Osteoblast (primary cell): ENCODE measurements at places on chromosomes 4 and X. TPM values are rescaled to one million over a fixed set of nuclear protein-coding genes. Genes with fewer than 3 reads are reported as not detected.

The ASB11 gene
- not detected in 2 replicates for total RNA-seq

The POU4F2 gene
- total RNA-seq: not detected in 2 replicates

The BBS12 gene
- 9.4 and 10.6 TPM in 2 replicates for total RNA-seq

The SSX1 gene
- total RNA-seq: not detected in 2 replicates

The CPZ gene
- total RNA-seq: 21.2 and 44.5 TPM in 2 replicates

The TMPRSS11D gene
- not detected in 2 replicates for total RNA-seq

The COL25A1 gene
- total RNA-seq: 1.2 and 1.4 TPM in 2 replicates

The ATP1B4 gene
- total RNA-seq: not detected in 2 replicates

The MAOA gene
- 4.1 and 5.8 TPM in 2 replicates for total RNA-seq

The PDGFRA gene
- total RNA-seq: 316 and 373 TPM in 2 replicates

The PI4K2B gene
- total RNA-seq: 20.3 TPM in 2 replicates

The SERTM2 gene
- total RNA-seq: under 0.01 TPM in 1 of 2 replicates, not detected in the other

The POF1B gene
- total RNA-seq: not detected in 2 replicates

The MAGEA11 gene
- not detected in 2 replicates for total RNA-seq

The TCEAL8 gene
- 130 and 136 TPM in 2 replicates for total RNA-seq

The DCAF4L1 gene
- total RNA-seq: under 0.01 TPM in 2 replicates

The C4orf54 gene
- under 0.01 TPM in 1 of 2 replicates, not detected in the other for total RNA-seq

The TLR8 gene
- under 0.01 TPM in 1 of 2 replicates, not detected in the other for total RNA-seq

The IL3RA gene
- total RNA-seq: 0.72 and 0.88 TPM in 2 replicates

The CXXC4 gene
- total RNA-seq: not detected in 2 replicates

The CETN2 gene
- total RNA-seq: 42.1 and 44.2 TPM in 2 replicates

The FAM133A gene
- 0.29 and 0.36 TPM in 2 replicates for total RNA-seq

The DCAF12L2 gene
- total RNA-seq: not detected in 2 replicates
